Nucleus accumbens (tissue), 56 donors: ENCODE measurements at places on chromosomes 3 and 15.

DNA sequence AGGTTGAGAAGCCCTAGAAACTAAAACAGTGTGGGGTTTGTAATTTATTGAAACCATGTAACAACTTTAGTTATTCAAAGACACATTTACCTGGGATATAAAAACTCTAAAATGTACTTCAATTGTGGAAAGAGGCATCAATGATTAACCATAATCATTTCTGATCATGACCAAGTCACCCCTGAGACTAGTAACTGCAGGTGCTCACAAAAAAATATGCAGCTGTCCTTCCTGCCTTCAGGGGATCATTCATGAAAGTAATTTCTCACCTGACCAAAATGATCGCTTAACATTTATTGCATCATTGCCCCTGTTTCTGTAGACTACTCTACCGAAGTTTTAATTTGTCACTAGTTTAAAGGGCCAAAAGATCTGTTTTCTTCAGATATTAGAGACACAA, 9.0 kb downstream of the ACP3 start:
- no peak for DNase-seq

GRCh38 chr3:50926868-50927267, 252.1 kb downstream of the DOCK3 start:
- DNase-seq, result no peak

GRCh38 chr3:36823806-36824205, 59.5 kb upstream of the DCLK3 start:
- no peak for DNase-seq

DNA sequence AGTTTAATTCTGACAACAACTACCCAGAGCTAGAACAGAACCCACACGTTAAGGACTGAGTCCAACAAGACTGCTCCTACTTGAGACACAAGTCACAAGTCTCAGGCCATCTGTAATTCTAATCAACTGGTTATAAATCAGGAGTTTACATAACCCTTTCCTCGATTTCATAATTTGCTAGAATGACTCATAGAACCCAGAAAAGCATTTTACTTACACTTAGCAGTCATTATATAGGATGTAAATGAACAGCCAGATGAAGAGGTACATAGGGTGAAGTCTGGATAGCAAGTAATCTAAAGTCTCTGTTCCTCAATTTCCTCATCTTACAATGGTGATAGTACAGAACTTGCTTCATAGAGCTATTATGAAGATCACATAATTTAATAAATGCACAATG, 1018.2 kb downstream of the DIPK2A start:
- DNase-seq, result no peak

DNA sequence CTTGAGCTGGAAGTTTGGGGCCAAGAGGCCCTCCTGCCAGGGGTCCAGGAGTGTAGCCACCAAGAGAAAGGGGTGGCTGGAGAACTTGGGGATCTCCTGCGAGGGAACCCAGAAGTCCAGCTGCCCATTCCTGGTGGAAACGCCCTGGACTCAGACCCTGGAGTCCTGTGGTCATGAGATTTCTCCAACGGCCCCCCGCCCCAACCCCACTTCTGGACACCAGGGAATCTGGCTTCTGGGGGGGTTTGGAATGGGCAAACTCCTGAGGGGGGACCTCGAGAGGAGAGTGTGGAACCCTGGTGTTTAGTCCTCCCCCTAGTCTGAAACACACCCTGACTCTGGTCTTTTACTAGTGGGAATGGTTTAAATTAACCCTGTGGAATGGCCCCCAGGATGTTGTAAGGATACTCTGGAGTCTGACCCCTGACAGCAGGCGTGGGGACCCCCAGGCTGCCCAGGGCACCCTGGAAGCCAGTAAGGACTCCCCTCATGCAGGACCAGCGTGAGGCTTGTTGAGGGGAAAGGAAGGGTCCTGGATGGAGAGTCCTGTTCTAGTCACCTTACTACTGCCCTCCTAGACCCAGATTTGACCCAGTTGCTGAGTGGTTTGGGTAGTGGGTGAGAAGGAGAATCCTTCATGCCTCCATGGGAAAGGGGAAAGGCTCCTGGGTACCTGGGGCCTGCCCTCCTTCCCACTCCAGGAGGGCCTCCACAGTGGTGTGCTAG, 540 bp downstream of the KLHDC8B start:
- no peak for DNase-seq

- DNase-seq, result no peak
Observed at GRCh38 chr3:30501526-30501925, 104.9 kb upstream of the TGFBR2 start.

- DNase-seq, result no peak
Observed at GRCh38 chr15:69715210-69715609, 262.6 kb downstream of the RPLP1 start.

DNA sequence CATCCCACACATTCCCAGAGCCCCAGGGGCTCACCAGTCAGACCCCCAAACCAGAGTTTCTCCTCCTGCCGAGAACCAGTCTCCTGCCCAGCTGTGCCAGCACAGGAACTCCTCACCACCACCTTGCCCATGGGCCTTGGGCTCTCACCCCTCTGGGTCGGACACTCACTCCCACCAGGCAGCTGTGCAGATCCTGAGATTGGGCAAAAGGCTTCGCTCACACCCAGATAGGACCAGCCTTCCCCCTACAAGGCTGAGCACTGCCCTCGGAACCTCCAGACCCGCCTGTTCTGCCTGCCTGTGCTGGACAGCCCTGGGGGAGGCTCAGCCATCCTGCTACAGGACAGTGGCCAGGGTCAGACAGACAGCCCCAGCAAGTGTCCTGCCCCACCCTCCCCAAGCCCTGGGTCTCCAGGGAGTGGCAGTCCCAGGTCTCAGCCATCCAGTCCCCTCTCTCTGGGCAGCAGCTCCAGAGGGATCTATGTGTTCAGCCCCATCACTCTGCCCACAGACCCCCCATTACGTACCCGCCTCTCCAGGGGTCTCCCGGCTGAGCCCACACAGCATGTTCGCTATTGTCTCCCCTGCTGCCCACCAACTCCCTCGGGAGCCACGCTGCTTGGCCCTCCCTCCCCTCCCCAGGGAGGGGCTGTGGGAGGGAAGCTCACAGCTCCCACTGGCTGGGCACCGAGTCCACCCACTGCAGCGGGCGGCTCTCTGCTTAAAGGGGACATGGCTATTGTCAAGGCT, at the start of gene GRIP2:
Gene GRIP2, minus strand, starts transcription at position 601 of the 750 bp plus-strand sequence. Its CDS starts 34 bp downstream, at position 567.
- DNase-seq, result no peak

- DNase-seq, result no peak
Observed at GRCh38 chr3:49462222-49462621, 7.8 kb upstream of the DAG1 start.

- DNase-seq, result peak; percentile 9
Observed at GRCh38 chr3:23685541-23686258, 120.1 kb upstream of the UBE2E1 start.

DNA sequence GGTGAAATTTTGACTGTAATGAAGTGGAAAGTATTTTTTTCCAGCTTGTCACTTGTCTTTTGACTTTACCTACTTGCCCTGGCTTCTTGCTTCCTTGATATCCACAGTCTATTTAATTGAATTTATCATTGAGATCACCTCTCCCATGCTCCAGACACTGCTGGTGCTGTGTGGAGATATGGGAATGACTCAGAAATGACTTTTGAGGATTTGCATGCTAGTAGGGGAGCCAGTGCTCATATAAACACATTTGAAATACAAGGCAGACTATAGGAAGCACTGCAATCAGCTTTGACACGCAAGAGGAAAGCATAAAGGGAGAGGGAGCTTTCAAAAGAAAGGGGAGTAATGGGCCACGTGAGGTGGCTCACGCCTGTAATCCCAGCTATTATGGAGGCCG, 7.3 kb upstream of the TRPM1 start:
- DNase-seq, result no peak

GRCh38 chr3:42306499-42306898, 40.5 kb upstream of the CCK start:
- no peak for DNase-seq

- DNase-seq, result no peak
Observed at GRCh38 chr3:126340943-126341754, 16.1 kb downstream of the KLF15 start.

- no peak for DNase-seq
Observed at GRCh38 chr15:81185631-81186295, 10.9 kb upstream of the IL16 start.
